ENCODE measurements at places on chromosomes 5 and 9.

DNA sequence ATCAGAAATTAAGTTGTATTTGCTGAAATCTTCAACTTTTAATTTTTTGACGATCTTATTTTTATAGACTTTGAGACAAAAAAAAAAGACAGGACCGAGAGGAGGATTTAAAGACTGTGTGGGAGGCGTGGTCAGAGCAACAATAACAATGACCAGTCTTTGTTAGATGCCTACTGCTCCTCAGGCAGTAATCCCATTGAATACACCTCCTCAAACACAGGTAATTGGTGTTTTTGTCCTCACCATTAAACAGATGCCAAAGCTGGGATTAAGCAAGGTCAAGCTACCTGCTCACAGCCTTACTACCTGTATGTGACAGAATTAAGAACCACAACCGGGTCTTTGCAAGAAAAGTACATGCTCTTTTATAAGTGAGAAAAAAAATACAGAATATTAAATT, 233.3 kb upstream of the GRAMD2B start:
- no peak for DNase-seq

GRCh38 chr9:132169672-132170392, 8.0 kb downstream of the NTNG2 start:
- peak; percentile 83 for DNase-seq

- DNase-seq = no peak
These were observed 270.3 kb upstream of the MAP3K1 start for GRCh38 chr5:56545016-56545415.

DNA sequence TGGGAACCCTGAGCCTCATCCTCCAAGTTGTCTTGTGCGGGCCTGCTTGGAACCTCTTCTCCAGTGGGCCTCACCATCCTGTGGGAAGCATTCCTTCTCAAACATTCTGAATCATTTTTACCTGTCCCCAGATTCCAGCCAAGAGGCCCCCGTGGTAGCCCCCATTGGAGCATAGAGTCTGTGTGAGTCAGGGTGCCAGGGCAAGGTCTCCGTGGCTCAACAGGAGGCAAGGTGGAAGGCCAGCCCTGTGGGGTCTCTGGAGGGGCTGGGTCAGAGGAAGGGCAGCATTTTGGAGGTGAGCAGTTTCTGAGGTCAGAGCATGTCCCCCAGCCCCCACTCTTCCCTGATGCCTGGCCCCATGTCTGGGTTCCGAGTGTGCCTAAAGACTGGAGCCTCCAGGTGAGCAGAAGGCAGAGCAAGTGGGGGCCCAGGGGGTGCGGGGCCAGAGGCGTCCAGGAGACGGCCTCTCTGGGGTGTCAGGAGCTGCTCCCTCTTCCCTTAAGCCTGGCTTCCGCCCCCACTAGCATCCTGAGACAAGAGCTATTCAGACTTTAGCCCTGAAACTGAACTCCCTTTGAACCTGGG, 2.1 kb downstream of the CACNA1B start:
- DNase-seq = no peak

DNA sequence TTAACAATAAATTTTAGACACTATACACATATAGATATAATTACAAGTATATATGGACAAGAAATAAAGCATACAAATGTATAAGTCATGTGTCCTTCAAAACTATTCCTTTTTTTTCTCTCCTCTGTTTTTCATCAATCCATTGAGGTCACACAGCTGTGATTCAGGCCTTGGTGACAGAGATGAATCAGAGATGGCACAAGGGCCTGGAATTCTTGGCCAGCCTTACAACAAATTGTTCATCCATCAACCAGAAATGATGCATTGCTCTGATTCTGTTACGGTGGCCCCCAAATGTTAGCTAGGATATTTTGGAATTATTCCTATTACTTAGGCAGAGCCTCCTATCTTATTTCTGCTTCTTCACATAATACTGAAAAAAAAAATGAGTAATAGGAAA, 108.7 kb upstream of the MPDZ start:
- no peak for DNase-seq
